Caudate nucleus (tissue), 63 donors: ENCODE measurements at places on chromosomes 6 and 20.

- DNase-seq: no peak
Measured at GRCh38 chr20:9218531-9218961, 149.7 kb downstream of the PLCB4 start.

DNA sequence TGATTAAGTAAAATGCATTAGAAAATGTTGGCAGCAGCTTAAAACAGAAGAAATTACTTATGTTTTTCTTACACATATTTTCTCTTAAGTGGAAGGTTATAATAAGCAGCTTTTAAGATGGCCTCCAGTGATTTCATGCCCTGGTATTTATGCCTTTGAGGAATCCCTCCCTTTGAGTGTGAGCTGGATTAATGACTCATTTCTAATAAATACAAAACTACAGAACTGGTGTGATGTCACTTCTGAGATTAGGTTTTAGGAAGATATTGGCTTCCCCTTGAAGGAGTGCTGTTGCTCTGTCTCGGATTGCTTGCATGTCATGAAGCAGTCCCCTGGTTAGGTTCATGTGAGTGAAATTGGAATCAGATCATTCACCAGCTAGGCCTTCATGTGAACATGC lies 143.2 kb upstream of the EPHA7 start:
- DNase-seq: no peak

- DNase-seq: no peak
Measured at GRCh38 chr6:18317850-18318249, 53.5 kb upstream of the DEK start.

GRCh38 chr6:47672816-47673215 lies 25.6 kb upstream of the ADGRF4 start:
- no peak for DNase-seq

GRCh38 chr6:110476046-110476849 lies at the start of gene SLC22A16:
SLC22A16 (minus strand) TSS chr6:110476613; CDS start chr6:110476574, 39 bp downstream.
- no peak for DNase-seq

DNA sequence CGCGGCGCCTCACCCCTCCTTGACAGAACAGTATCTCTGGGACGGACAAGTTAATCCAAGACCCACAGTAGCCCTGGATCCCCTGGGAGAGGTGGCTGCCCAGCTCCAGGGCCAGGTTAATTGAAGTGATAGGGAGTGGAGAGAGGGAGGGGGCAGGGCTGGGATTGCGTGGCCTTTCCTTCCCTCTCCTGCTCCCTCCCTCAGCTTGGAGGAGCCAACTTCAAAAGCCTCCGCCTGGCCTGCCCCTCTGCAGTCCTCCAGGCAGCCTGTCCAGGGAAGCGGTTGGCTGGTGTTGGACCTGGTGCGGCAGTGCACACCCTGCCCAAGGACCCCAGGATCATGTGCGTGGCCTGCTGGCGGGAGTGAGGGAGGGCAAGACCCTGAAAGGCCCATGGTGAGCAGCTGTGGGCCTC lies at the start of gene C20orf204:
Gene C20orf204 (plus strand): TSS at position 250 of the 413 bp plus-strand sequence. CDS start 142 bp downstream, at position 392.
- DNase-seq: no peak

- no peak for DNase-seq
Measured at GRCh38 chr6:85672050-85672449, 29.4 kb upstream of the SYNCRIP start.
